ENCODE measurements at places on chromosomes 7 and 10. TPM values are rescaled to one million over a fixed set of nuclear protein-coding genes. Genes with fewer than 3 reads are reported as not detected.

RADIL gene
- total RNA-seq = 4.5 TPM

GRCh38 chr7:105257338-105257737 is 131.4 kb downstream of the SRPK2 start:
- peaks cover 31% of the 10 kb centered on the region for H3K4me1 ChIP-seq
- H3K27ac ChIP-seq = no peak overlapping the region
- no peaks in the 10 kb centered on the region for H3K27me3 ChIP-seq
- H3K36me3 ChIP-seq = no peaks in the 10 kb centered on the region
- no peak for DNase-seq
- no peak overlapping the region for H3K4me3 ChIP-seq

CPA4 gene
- total RNA-seq = not detected

GRCh38 chr7:44887293-44887692 is 2.0 kb upstream of the PURB start:
- H3K4me1 ChIP-seq = peaks cover 38% of the 10 kb centered on the region
- H3K4me3 ChIP-seq = no peak overlapping the region
- DNase-seq = no peak
- no peaks in the 10 kb centered on the region for H3K27me3 ChIP-seq
- no peaks in the 10 kb centered on the region for H3K36me3 ChIP-seq
- no peak overlapping the region for H3K27ac ChIP-seq

SPDYE16 gene
- total RNA-seq = 0.22 TPM

- no peaks in the 10 kb centered on the region for H3K36me3 ChIP-seq
- H3K27ac ChIP-seq = no peak overlapping the region
- no peaks in the 10 kb centered on the region for H3K4me1 ChIP-seq
- no peaks in the 10 kb centered on the region for H3K27me3 ChIP-seq
These were observed 46.7 kb upstream of the TEX47 start for GRCh38 chr7:88842201-88842600.

- no peak for DNase-seq
- H3K36me3 ChIP-seq = no peaks in the 10 kb centered on the region
- H3K4me1 ChIP-seq = peaks cover 23% of the 10 kb centered on the region
These were observed 3.4 kb downstream of the INHBA start for GRCh38 chr7:41699516-41699915.

HOXA4 gene
- not detected for total RNA-seq

DNA sequence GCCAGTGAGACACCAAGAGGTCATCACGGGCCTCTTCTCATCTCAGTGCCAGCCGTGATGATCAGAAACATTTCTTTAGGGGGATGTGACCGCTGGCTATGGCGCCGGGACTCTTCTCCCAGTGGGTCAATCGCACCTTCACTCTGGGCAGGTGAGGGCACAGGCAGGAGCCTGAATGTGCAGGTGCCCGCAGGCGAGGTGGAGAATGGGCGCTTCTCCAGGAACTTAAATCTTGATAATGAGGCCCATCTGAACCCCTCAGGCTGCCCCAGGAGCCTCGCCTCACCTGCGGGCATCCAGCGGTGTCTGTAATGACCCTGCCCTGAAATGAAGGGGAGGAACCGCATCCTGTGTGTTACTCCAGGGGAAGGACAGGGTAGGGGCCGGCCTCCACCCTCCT is 204.7 kb downstream of the ADARB2 start:
- no peaks in the 10 kb centered on the region for H3K4me1 ChIP-seq
- no peaks in the 10 kb centered on the region for H3K36me3 ChIP-seq
- H3K27ac ChIP-seq = no peak overlapping the region
- H3K4me3 ChIP-seq = no peak overlapping the region
- DNase-seq = no peak
- H3K27me3 ChIP-seq = peaks cover 40% of the 10 kb centered on the region

DNA sequence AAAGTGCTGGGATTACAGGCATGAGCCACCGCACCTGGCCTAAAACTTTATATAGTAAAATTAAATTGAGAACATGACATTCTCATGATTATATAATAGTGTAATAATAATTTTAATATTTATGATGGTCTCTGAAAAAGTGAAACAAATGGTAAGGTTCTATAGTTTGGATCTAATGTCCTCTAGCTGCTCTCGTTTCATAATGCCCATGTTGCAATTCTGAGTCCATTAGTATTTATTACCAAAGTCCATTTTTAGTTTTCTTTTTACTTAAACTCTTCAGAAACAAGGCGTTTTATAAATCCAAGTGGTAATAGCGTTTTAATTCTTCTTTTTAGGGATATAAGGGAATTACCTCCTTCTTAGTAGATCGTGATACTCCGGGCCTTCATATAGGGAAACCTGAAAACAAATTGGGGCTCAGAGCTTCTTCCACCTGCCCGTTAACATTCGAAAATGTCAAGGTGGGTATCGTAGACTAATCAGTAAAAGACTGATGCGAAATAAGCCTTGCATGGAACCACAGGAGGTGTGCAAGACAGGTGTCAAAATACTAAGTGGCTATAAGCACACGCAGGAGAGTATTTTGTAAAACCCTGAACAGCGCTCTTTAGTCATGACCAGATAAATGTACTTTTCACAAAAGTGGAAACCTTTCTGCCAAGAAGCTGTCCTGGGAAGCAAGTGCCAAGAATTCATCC is 34.1 kb downstream of the ACADSB start:
- H3K27ac ChIP-seq = no peak overlapping the region
- DNase-seq = no peak
- no peaks in the 10 kb centered on the region for H3K4me1 ChIP-seq
- peaks cover 55% of the 10 kb centered on the region for H3K36me3 ChIP-seq
- H3K4me3 ChIP-seq = no peak overlapping the region
- H3K27me3 ChIP-seq = no peaks in the 10 kb centered on the region

FBXL13 gene
- total RNA-seq = 0.36 TPM

DNA sequence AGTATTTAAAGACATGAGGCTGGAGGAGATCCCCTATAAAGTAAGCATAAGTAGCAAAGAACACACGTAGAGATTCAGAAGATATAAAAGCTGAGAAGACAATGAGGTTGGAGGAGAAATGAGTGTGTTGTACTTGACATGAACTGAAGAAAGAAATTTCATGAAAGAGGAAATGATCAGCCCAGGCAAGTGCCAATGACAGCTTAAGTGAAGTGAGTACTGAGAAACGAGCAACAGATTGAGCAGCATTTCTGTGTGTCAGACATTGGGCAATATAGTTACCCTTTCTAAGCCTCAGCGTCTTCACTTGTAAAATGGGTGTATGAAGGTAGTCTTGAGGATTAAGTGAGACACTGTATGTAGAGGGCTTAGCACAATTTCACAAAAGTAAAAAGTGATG is 4.8 kb upstream of the LIPA start:
- H3K27me3 ChIP-seq = no peaks in the 10 kb centered on the region
- H3K4me1 ChIP-seq = peaks cover 10% of the 10 kb centered on the region
- H3K27ac ChIP-seq = no peak overlapping the region
- no peak for DNase-seq
- H3K36me3 ChIP-seq = no peaks in the 10 kb centered on the region

UFSP1 gene
- 2.4 TPM for total RNA-seq

GSDME gene
- 5.6 TPM for total RNA-seq

NXPH1 gene
- total RNA-seq = not detected

- H3K27me3 ChIP-seq = no peaks in the 10 kb centered on the region
- DNase-seq = no peak
- H3K4me3 ChIP-seq = no peak overlapping the region
- no peak overlapping the region for H3K27ac ChIP-seq
- H3K4me1 ChIP-seq = peaks cover 18% of the 10 kb centered on the region
- H3K36me3 ChIP-seq = no peaks in the 10 kb centered on the region
These were observed 240.7 kb downstream of the FZD1 start for GRCh38 chr7:91504919-91505318.

DNA sequence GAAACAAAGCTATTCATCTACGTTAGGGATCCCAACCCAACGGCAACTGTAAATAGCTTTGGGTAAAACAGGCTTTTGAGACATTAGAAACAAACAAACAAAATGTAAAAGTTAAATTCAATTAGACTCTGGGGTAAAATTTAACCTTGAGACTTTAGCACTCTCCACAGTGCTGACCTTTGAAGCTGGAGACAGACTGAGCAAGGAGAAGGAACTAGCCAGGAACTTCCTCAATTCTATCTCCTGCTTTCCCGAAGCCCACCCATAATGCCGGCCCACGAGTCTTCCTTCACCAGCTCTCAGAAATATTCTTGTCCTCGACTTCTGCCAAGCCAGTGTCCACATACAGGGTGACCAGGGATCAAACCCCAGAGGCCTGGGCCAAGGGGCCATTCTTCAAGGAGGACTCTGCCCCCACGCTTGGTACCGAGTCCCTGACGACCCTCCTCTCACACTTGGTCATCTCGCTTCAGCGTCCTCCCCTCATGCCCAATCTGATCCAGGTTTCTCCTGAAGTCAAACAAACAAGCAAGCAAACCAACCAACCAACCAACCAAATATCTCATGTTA is 114.1 kb downstream of the HIPK2 start:
- H3K27ac ChIP-seq = no peak overlapping the region
- peaks cover 87% of the 10 kb centered on the region for H3K4me1 ChIP-seq
- H3K4me3 ChIP-seq = no peak overlapping the region
- H3K36me3 ChIP-seq = no peaks in the 10 kb centered on the region

LLCFC1 gene
- not detected for total RNA-seq

DNA sequence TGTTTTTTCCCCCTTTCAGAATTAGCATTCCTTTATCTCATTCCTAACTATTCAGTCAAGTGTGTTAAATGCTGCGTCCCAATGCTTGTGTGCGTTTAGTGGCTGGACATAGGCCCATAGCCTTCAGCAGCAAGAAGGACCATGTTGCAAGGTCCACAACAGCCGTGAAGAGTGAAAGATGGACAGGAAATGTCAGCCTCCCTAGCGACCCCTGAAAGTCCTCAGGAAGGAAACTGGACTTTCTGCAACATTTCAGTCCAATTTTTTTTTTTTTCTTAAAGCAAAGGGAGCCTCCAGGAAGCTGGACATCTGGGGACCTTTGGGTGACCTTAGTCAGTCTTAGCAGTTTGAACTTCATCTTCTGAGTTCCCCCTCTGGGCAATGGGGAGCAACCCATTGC is 550.7 kb upstream of the MGMT start:
- no peak overlapping the region for H3K4me3 ChIP-seq
- peaks cover 15% of the 10 kb centered on the region for H3K4me1 ChIP-seq
- peaks cover 59% of the 10 kb centered on the region for H3K27me3 ChIP-seq
- no peaks in the 10 kb centered on the region for H3K36me3 ChIP-seq
- no peak for DNase-seq
- H3K27ac ChIP-seq = peak overlapping the region; percentile 66

PRPS1L1 gene
- total RNA-seq = not detected

DNA sequence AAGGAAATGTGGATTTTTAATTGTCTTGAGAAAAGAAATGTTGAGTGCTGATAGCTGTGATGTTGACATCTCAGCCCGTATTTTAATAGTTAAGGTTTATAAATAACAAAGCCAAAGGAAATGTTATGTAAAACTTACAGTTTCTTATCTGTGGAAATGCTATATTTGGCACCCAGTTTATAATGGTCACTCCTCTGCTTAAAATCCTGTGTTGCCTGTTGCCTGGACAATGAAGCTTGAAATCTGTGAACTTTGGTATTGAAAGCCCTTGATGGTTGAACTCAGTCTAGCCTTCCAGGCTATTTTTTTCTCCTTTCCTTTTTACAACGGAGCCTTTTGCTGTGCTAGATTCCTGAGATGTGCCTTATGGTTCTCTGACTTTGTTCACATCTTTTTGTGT is 46.5 kb downstream of the MCU start:
- no peaks in the 10 kb centered on the region for H3K36me3 ChIP-seq
- peak overlapping the region; percentile 22 for H3K4me3 ChIP-seq
- H3K27me3 ChIP-seq = no peaks in the 10 kb centered on the region
- no peak for DNase-seq

GRCh38 chr10:124733571-124734245 is 10.5 kb downstream of the FAM53B start:
- peak overlapping the region; percentile 93 for H3K27ac ChIP-seq
- no peaks in the 10 kb centered on the region for H3K27me3 ChIP-seq
- peak overlapping the region; percentile 11 for H3K4me3 ChIP-seq
- no peak for DNase-seq
- peaks cover 100% of the 10 kb centered on the region for H3K4me1 ChIP-seq

- peaks cover 19% of the 10 kb centered on the region for H3K4me1 ChIP-seq
- no peak overlapping the region for H3K4me3 ChIP-seq
- no peaks in the 10 kb centered on the region for H3K27me3 ChIP-seq
- no peaks in the 10 kb centered on the region for H3K36me3 ChIP-seq
These were observed 85.7 kb downstream of the C10orf105 start for GRCh38 chr10:71633920-71634319.

DNA sequence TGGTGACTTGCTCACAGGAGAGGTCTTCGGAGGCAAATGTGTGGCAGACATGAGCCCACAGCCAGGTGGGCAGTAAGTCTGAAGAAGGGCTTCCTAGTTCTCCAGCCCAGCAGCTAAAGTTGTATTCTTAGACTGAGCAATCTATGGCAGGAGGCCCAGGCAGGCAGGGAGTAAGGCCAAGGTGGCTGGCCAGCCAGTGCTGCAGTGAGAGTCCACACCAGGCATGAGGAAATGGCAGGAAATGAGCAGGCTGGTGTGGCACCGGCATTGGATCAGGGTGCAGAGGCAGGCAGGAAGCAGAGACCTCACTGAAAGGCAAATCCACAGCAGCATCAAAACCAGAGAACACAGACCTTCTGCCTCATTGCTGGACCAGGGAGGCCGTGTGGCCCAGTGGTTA is 84.6 kb upstream of the PDE1C start:
- no peak overlapping the region for H3K4me3 ChIP-seq
- peak; percentile 71 for DNase-seq
- no peaks in the 10 kb centered on the region for H3K36me3 ChIP-seq
- H3K4me1 ChIP-seq = peaks cover 93% of the 10 kb centered on the region
- no peaks in the 10 kb centered on the region for H3K27me3 ChIP-seq
- peak overlapping the region; percentile 82 for H3K27ac ChIP-seq

TMEM270 gene
- not detected for total RNA-seq

DNA sequence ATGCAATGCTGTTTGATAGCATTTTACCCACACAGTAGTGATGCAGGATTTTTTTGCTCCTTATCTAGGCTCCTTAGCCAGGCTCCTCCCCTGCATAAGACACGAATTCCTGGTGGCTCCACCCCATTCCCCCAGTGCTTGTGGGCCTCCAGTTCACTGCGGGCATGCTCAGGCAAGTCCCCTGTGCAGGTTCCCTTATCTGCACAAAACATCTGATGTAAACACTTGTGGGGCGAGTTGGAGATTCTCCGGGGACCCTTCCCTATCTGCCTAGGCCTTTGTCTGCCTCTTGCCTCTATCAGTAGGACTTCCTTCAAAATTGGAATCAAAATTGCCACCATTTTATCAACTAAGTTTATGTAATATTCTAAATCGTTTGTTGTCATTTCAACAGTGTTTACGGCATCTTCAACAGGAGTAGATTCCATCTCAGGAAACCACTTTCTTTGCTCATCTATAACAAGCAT is 5.4 kb upstream of the STK17A start:
- peaks cover 4% of the 10 kb centered on the region for H3K4me1 ChIP-seq
- peaks cover 8% of the 10 kb centered on the region for H3K27me3 ChIP-seq
- no peak overlapping the region for H3K27ac ChIP-seq
- no peak for DNase-seq

- H3K36me3 ChIP-seq = no peaks in the 10 kb centered on the region
- no peaks in the 10 kb centered on the region for H3K4me1 ChIP-seq
- H3K27me3 ChIP-seq = no peaks in the 10 kb centered on the region
- no peak overlapping the region for H3K4me3 ChIP-seq
These were observed 269.8 kb downstream of the FZD1 start for GRCh38 chr7:91533996-91534395.

CDK1 gene
- total RNA-seq = 1.5 TPM

TLL2 gene
- total RNA-seq = 7.0 TPM

Data from left ventricle myocardium inferior (tissue), 1 donor.